T-cell (primary cell): ENCODE measurements at places on chromosomes 16 and 17.
A peak's percentile ranks its signal among the peaks of the same experiment; 100 is the strongest.

DNA sequence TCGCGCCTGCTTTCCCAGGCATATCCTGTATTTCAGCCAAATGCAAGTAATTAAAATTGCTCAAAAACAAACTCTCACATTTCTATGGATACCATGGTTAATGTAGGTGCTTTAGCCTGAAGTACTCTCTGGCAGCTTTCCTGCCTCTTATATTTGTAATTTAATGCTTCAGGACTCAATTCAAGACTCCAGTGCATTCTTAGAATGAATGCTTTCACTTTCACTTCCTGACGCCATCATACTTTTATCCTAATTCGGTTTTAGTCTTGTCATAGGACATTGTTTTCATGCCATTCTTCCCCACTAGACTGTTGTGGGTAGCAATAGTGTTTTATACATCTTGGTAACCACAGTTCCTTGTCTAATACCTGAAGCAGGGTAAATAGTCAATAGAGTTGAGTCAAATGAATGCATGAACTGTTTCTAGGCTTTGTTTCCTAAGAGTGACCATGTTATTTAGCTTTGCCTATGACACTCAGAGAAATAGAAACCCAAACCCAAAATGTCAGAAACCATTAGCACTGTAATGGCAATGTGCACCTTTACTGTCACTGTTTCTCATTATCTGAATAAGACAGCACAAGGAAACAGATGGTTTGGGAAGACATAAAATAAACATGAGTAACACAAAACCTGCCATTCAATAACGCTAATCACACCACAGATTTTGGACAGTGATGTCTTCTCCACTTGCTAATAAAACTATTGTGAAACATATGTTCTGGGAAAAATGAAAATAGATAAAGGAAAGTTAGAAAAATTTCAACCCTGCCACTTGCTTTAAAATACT, 705.5 kb downstream of the CDH11 start:
- DNase-seq = no peak

GRCh38 chr17:38874505-38875400, 4.9 kb downstream of the LASP1 start:
- no peak for DNase-seq

GRCh38 chr17:83118071-83118841, 38.8 kb downstream of the METRNL start:
- DNase-seq = no peak

- DNase-seq = no peak
Measured at GRCh38 chr16:89197033-89197632, 3.2 kb downstream of the SLC22A31 start.

GRCh38 chr16:1691956-1692355, 13.9 kb downstream of the JPT2 start:
- DNase-seq = no peak

- DNase-seq = no peak
Measured at GRCh38 chr17:12928736-12929135, 89.1 kb downstream of the ELAC2 start.

GRCh38 chr16:89855301-89855945, 18.0 kb upstream of the TCF25 start:
- DNase-seq = no peak

DNA sequence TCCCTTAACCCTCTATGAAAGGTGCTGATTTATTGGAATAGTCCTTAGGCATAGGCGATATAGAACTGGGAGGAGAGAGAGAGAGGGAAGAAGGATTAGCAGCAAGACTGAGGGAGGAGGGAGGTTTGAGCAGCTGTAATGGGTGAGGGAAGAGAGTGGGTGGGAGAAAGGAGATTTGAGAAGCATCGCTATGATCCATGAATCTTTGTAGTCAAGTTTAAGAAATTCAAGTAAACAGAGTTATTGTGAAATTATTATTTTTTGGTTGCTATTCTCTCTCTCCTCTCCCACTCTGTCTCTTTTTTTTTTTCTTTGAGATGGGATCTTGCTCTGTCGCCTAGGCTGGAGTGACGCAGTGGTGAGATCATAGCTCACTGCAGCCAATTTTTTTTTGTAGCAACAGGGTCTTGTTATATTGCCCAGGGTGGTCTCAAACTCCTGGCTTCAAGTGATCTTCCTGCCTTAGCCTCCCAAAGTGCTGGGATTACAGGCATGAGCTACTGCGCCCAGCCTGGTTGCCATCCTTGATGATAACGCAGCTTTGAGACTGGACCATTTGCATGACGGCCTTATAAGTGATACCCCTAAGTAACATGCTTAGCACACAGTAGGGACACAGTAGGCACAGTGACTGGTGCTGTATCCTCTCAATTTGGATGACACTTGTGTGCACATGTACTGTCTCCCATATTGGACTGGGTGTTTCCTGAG, 21.0 kb upstream of the TNS4 start:
- DNase-seq = no peak

DNA sequence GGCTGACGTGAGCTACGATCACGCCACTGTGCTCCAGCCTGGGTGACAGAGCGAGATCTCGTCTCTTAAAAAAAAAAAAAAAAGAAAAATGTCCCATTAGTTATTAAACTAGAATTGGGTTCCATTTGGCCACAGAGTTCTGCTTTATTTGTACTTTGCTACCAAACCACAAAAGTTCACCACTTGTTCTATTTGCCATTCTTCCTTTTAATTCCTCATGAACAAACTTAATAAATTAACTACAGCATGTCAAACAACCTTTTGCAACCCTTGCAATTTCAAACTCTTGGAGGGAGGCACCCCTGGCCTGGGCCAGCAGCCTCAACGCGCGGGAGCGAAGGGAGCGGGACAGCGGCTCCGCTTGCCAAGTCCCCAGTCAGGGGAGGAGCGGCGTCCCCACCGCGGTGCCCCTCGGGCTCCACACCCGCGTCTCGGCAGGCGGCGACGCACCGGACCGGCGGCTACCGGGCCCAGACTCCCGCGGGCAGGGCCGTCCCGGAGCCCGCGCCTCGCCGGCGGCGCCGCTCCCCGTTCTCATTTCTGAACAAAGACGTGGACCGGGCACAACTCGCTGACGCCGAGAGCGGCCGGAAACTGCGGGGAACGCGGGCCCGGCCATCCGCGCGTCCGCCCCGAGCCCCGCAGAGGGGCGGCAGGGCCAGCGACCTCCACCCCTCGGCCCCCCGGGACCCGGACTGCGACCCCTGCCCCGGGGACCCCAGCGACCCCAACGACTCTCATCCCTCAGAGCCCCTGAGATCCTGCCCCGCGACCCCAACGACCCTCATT, 775 bp downstream of the CYTH1 start:
- DNase-seq = peak; percentile 35

GRCh38 chr17:29560316-29560715, 6.5 kb downstream of the ABHD15 start:
- DNase-seq = no peak

- DNase-seq = no peak
Measured at GRCh38 chr17:28370035-28370743, at the start of gene VTN. Gene VTN (minus strand): TSS chr17:28370307. CDS start chr17:28370203, 104 bp downstream.

DNA sequence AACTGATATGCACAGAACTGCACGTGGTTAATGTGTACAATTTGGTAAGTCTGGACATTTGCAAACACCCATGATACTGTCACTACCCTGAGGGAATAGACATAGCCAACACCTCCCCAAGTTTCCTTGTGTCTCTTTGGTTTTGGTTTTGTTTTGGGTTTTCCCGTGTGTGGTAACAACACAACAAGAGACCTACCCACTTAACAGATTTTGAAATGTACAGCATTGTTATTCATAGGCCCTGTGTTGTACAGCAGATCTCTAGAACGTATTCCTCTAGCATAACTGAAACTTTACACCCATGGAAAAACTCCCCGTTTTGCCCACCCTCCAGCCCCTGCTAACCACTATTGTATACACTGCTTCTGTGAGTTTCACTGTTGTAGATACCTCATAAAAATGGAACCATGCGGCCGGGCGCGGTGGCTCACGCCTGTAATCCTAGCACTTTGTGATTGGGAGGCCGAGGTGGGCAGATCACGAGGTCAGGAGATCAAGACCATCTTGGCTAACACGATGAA, 76.3 kb upstream of the TBC1D3K start:
- no peak for DNase-seq

GRCh38 chr17:69159418-69159817, 17.7 kb upstream of the ABCA6 start:
- DNase-seq = no peak

- peak; percentile 50 for DNase-seq
Measured at GRCh38 chr17:34542700-34543336, 36.6 kb upstream of the TMEM132E start.

GRCh38 chr16:626787-627453, 3.9 kb upstream of the WFIKKN1 start:
- no peak for DNase-seq
